ENCODE measurements at places on chromosomes 1 and 21. TPM values are rescaled to one million over a fixed set of nuclear protein-coding genes. Genes with fewer than 3 reads are reported as not detected.

GRCh38 chr1:9724706-9725476 lies 73.4 kb downstream of the PIK3CD start:
- H3K27ac ChIP-seq: peak overlapping the region; percentile 86
- no peaks in the 10 kb centered on the region for H3K27me3 ChIP-seq
- peak overlapping the region; percentile 53 for H3K4me3 ChIP-seq
- peak; percentile 66 for DNase-seq
- H3K36me3 ChIP-seq: peaks cover 45% of the 10 kb centered on the region

The GPR161 gene
- total RNA-seq: not detected

DNA sequence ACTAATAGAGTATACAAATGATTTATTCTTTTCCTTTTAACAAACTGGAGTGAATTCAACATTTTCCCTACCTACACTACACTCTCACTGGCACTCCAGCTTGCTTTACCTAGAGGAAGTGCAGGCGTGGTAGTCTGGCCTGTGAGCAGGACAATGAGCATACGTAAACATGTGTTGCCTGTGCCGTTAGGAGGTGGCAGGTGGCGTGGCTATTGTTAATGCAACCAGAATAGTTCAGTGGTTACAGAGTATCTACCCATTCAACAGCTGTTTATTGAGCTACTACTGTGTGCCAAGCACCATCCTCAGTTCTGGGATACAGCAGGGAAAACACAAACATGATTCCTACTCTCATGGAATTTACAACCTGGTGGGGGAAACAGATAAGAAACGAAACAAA lies 299.7 kb upstream of the KAZN start:
- no peak for DNase-seq
- no peaks in the 10 kb centered on the region for H3K4me1 ChIP-seq
- H3K4me3 ChIP-seq: no peak overlapping the region
- H3K36me3 ChIP-seq: no peaks in the 10 kb centered on the region
- peaks cover 10% of the 10 kb centered on the region for H3K27me3 ChIP-seq
- H3K27ac ChIP-seq: no peak overlapping the region

GRCh38 chr1:1335792-1336248 lies 4.7 kb downstream of the TAS1R3 start:
- no peak overlapping the region for H3K4me3 ChIP-seq
- no peaks in the 10 kb centered on the region for H3K27me3 ChIP-seq
- H3K36me3 ChIP-seq: no peaks in the 10 kb centered on the region
- H3K27ac ChIP-seq: no peak overlapping the region
- H3K4me1 ChIP-seq: no peaks in the 10 kb centered on the region
- no peak for DNase-seq

The KRTAP6-1 gene
- total RNA-seq: not detected

DNA sequence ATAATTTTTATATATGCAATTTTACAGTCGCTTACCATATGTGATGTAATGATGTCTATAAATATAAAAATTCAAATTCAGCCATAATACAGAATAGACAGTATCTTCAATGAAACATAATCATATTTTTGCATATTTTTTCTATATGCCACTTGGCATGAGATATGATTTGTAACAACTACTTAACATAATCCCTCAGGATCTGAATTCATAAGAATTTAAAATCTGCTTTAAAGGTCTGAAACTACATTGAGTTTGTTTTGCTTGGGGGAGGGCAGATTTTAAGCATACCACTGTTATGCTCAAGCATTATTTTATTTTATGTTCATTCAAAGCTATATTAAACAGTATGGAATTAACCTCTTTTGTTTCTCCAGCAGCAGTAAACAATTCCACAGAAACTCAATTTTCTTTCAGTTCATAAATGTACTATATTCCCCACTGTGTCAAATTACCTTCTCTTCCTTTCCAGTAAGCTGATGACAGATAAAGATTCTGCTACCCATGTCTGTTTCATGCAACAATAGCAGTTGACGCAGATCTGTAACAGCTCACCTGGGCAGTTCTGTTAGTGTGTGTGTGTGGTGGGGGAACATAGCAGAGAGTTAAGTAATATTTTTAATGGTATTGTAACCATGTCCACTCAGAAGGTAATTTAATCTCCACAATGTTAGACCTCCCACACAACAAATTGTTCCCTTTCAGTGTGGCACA lies 224.8 kb downstream of the NTNG1 start:
- peaks cover 4% of the 10 kb centered on the region for H3K27me3 ChIP-seq
- no peak for DNase-seq

DNA sequence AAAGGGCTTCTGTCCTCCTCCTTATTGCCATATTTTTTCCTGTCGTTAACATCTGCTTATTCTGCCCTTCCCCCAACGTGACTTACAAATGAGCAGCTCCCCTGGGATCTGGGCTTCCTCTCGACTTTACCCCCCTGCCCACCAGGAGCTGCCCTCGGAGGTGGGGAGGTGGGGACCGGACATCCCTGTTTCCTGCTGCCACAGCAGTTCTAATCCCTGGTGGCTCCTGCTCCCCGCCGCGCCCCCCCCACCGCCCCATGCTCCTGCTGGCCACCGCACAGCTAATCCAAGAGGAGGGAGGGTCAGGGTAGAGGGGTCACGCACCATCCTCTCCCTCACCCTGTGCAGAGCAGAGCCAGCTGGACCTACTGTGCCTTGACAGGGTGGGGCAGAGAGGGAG lies 4.4 kb upstream of the SLC27A3 start:
- peaks cover 13% of the 10 kb centered on the region for H3K4me1 ChIP-seq
- no peak overlapping the region for H3K27ac ChIP-seq
- DNase-seq: no peak
- no peaks in the 10 kb centered on the region for H3K27me3 ChIP-seq

- H3K4me3 ChIP-seq: no peak overlapping the region
- H3K4me1 ChIP-seq: peaks cover 40% of the 10 kb centered on the region
- no peaks in the 10 kb centered on the region for H3K36me3 ChIP-seq
- no peak for DNase-seq
- H3K27me3 ChIP-seq: no peaks in the 10 kb centered on the region
These were observed 63.2 kb downstream of the CD58 start for GRCh38 chr1:116507631-116508030.

DNA sequence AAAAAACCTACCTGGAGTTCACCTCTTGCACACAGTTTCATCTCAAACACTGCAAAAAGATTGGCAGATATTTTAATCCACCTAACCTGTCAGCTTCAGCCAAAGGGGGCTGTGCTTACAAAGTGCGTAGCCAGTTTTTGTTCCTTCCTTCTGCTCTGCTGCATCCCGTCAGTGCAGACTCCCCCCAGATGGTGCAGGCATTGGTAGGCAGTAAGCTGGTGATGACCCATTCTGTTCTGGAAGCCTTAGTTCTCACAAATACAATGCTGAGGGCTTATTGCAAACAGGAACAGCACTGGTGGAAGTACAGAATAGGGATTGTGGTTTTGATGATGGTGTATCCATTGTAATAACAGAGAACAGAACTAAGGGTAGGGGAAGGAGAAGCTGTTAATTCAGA lies 239.5 kb downstream of the RYR2 start:
- no peaks in the 10 kb centered on the region for H3K27me3 ChIP-seq
- no peak for DNase-seq
- no peaks in the 10 kb centered on the region for H3K4me1 ChIP-seq
- H3K36me3 ChIP-seq: no peaks in the 10 kb centered on the region
- no peak overlapping the region for H3K27ac ChIP-seq
- no peak overlapping the region for H3K4me3 ChIP-seq

- H3K4me1 ChIP-seq: peaks cover 5% of the 10 kb centered on the region
- peak overlapping the region; percentile 53 for H3K27ac ChIP-seq
- no peak for DNase-seq
These were observed 103.6 kb upstream of the IVNS1ABP start for GRCh38 chr1:185420588-185421081.

The NT5C1A gene
- total RNA-seq: 0.88 TPM

DNA sequence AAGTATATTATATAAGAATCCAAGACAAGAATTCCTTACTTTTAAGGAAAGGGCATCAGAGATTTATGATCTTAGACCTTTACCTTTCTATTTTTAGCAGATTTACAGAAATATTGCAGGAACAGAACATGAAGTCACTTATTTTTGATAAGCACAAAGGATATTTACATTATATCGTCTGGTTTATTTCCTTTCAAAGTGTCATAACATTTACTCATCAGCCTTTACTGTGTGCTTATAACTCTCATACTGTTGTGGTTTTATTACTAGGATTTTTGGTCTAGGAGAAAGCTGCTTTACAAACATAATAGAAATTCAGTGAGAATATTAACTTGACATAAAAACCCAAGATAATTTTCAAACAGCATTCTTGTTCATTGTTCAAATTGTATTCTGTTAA lies 47.6 kb downstream of the APP start:
- H3K36me3 ChIP-seq: no peaks in the 10 kb centered on the region
- no peak overlapping the region for H3K4me3 ChIP-seq
- DNase-seq: no peak
- no peak overlapping the region for H3K27ac ChIP-seq
- H3K4me1 ChIP-seq: peaks cover 4% of the 10 kb centered on the region

DNA sequence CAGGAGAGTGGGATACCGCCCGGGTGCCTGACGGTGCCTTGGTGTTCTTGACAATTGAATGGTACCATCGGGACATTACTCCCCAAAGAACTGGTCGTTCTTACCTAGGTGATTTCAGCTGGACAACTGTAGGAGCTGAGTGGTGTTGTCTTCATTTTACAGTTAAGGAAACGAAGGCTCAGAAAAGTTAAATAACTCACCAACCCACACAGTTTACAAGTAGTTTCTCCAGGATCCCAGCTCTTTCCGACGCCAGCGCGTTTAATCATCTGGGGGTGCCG lies 1.6 kb downstream of the PIK3CD start:
- peaks cover 80% of the 10 kb centered on the region for H3K4me1 ChIP-seq
- no peak for DNase-seq
- peak overlapping the region; percentile 99 for H3K4me3 ChIP-seq
- peak overlapping the region; percentile 96 for H3K27ac ChIP-seq
- peaks cover 16% of the 10 kb centered on the region for H3K36me3 ChIP-seq

The CORT gene
- not detected for total RNA-seq

- no peaks in the 10 kb centered on the region for H3K27me3 ChIP-seq
- DNase-seq: no peak
- H3K27ac ChIP-seq: peak overlapping the region; percentile 31
- H3K36me3 ChIP-seq: peaks cover 13% of the 10 kb centered on the region
- no peak overlapping the region for H3K4me3 ChIP-seq
These were observed 28.7 kb downstream of the TMEM200B start for GRCh38 chr1:29094954-29095353.

DNA sequence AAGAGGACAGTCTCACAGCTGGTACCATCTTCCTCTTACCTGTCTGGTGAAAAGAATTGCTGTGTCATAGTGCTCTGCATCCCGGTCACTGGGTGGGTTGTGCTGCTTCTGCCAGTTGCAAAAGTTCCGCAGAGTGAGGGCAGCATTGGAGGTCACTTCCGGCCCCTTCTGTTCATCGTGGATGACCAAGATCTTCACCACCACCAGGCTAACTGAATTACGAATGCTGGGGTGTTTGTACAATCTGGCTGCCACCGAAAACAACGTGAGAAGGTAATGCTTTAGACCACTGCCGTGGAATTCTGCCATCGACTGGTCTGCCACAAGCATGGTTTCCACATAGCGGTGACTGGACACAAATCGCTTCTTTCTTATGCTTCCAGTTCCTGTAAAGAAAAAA lies 2.9 kb downstream of the ADAMTS1 start:
- peaks cover 59% of the 10 kb centered on the region for H3K27me3 ChIP-seq
- DNase-seq: no peak
- peaks cover 39% of the 10 kb centered on the region for H3K4me1 ChIP-seq
- no peaks in the 10 kb centered on the region for H3K36me3 ChIP-seq
- no peak overlapping the region for H3K27ac ChIP-seq

DNA sequence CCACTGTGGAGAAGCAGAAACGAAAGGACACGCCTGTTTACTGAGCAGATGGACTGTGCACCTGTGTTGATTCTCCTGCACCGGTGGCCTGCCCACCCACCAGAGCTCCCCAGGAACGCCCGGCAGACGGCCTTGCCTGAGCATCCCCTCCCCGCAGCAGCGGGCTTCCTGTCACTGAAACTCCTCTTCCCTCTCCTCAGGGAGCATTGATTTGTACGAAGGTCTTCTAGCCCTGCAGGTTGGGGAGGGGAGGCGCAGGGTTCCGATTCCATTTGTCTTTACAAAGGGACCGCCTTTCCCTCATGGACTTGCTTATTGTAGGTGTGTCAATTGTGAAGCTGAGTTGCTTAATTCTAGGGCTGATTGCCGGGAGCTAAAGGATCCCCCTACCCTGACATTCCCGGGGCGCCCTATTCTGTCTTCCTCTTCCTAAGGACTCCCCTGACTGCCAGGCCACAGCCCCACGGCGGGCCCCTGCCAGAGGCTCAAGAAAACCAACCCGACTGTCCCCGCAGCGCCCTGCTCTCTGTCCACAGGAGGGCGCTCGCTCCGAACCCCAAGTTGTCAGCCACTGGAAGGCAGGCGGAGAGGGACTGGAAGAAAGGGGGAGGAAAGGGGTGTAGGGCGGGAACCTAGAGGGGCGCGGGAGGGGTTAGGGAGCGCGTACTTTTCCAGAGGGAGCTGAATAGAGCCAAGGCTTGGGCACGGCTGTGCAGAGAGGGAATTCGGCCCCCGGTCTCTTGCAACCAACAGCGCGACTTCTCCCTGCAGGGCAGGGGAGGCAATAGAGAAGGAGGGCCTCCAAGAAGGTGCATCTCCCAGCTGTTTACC lies 2.8 kb downstream of the S100A6 start:
- peak overlapping the region; percentile 95 for H3K27ac ChIP-seq
- H3K4me3 ChIP-seq: peak overlapping the region; percentile 87
- H3K36me3 ChIP-seq: no peaks in the 10 kb centered on the region

The ATP5IF1 gene
- total RNA-seq: 113 TPM

DNA sequence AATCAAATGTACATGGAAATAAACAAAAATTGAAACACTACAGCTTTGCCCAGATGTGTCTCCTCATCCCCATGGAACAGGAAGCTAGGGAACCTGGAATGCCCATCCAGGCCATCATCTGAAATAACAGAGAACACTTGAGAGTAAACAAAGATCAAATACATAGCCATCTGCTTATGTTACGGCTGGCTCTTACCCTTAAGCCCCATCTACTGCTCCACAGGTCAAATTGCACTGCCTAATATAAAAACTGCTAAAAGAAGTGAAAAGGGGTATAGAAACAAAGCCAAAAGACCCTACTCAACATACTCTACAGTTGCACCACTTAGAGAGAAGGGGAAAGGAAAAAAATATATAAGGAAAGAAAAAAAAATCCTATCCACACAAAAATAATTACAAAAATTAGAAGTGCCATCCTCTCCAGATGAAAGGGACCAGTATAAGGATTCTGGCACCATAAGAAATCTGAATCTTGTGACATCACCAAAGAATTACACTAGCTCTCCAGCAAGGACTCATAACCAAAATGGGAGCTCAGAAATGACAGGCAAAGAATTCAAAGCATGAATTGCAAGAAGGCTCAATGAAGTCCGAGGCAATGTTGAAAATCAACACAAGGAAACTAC lies 26.9 kb downstream of the OR6Y1 start:
- H3K27me3 ChIP-seq: peaks cover 8% of the 10 kb centered on the region
- no peaks in the 10 kb centered on the region for H3K4me1 ChIP-seq
- H3K36me3 ChIP-seq: no peaks in the 10 kb centered on the region

The RASSF5 gene
- total RNA-seq: 229 TPM

The KCNE1 gene
- 0.19 TPM for total RNA-seq

All from naive thymus-derived CD8-positive, alpha-beta T cell (primary cell).